ENCODE measurements at places on chromosomes 11 and 22.
A peak's percentile ranks its signal among the peaks of the same experiment; 100 is the strongest.

DNA sequence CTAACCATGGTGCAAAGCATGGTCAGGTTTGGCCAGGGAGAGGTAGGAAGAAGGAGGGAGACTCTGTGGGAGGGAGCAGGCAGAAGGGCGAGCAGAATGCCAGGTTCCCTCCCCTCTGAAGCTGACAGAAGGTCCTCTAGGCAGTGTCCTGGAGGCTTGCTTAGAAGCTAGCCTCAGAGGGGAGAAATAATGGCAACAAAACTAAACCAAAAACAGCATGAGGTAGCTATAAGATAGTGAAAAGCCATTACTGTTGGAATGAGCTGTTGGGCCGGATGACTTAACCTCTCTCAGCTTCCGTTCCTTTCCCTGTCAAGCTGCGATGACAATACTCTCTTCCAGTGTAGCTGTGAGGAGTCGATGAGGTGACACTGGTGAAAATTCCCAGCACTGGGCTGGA, 36.6 kb downstream of the RASSF10 start:
- DNase-seq: no peak

DNA sequence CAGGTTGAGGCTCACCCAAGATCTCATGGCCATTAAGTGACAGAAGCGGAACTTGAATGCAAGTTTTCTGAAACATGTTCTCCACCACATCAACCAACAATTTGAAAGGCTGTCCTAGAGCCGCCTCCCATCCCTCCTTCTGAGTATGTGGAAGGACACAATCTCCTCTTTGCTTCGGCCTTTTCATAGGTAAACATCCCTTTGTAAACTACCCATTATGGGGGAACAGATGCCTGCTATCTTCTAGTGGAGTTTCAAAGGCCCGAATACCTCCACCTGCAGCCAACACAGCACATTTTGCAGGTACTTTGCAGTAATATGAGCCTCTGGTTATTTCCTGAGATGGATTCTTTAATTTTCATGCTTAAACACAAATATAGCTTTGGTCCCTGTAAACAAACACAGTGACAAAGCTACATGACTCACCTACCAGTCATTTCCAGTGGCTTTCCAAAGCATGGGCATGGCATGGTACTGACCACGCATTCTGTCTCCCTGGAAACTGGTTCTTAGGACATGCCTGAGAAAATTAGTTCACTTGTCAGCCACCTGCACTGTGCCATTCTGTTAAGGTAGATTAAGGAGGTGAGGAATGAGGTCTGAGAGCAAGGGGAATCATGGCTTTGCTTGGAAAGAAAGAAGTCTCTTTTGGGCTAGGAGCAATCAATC, 60.2 kb downstream of the EHF start:
- DNase-seq: no peak

- DNase-seq: no peak
Measured at GRCh38 chr11:34309965-34310364, 47.8 kb downstream of the ABTB2 start.

DNA sequence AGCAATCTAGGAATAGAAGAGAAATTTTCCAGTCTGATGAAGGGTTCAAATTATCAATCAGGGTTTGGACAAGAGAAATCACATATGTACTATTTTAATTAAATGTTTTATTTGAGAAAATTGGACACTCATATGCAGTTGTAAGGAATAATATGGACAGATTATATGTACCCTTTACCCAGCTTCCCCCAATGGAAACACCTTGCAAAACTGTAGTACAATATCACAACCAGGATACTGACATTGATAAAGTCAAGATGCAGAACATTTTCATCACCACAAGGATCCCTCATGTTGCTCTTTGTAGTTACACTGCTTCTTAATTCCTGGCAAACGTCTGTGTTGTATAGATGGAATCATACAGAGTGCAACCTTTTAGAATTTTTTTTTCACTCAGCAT, 1.4 kb upstream of the LIPT2 start:
- DNase-seq: no peak

- DNase-seq: no peak
Measured at GRCh38 chr11:74701351-74701750, 29.9 kb downstream of the CHRDL2 start.

GRCh38 chr11:20448834-20449233, 61.3 kb downstream of the PRMT3 start:
- no peak for DNase-seq

GRCh38 chr11:36450110-36450572, 59.9 kb downstream of the TRAF6 start:
- no peak for DNase-seq

- no peak for DNase-seq
Measured at GRCh38 chr11:105763594-105763993, 153.7 kb downstream of the GRIA4 start.

GRCh38 chr11:123251657-123252344, 56.8 kb upstream of the CLMP start:
- DNase-seq: no peak

GRCh38 chr22:23142546-23143105, 836 bp upstream of the RSPH14 start:
- no peak for DNase-seq

GRCh38 chr22:49047447-49047846, 780.2 kb downstream of the BRD1 start:
- no peak for DNase-seq

DNA sequence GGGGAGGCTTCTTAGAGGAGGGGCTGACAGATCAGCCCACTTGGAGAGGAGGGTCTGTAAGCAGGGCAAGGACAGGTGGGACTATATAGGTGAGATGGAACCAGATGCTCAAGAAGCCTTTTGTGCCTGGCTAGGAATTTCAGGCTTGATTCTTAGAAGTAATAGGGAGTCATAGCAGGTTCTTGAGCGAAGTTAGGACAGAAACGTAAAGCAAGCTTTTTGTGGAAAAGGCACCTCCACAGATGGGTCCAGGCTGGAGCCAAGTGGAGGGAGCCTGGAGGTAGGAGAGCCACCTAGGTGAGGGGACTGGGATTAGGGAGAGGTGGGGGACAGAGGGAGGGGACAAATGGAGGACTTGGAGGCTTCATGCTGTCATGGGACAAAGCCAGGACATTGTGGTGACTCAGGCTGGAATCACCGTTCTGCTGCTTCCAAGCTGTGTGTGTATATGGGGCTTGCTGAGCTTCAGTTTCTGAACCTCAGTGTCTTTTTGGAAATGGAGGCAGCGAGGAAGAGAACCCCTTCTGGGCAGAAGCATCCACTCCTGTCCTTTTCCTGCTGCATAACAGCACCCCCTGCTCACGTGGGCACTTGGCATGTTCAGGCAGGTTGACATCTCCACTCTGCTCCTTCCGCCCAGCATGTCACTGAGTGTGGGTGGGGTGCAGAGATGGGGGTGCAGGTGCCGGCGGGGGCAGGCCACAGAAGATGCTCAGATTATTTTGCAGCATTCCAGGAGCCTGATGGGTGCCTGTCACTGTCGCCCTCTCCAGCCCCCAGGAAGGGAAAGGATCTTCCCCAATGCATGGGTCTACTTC, 58.0 kb downstream of the MCM5 start:
- no peak for DNase-seq

DNA sequence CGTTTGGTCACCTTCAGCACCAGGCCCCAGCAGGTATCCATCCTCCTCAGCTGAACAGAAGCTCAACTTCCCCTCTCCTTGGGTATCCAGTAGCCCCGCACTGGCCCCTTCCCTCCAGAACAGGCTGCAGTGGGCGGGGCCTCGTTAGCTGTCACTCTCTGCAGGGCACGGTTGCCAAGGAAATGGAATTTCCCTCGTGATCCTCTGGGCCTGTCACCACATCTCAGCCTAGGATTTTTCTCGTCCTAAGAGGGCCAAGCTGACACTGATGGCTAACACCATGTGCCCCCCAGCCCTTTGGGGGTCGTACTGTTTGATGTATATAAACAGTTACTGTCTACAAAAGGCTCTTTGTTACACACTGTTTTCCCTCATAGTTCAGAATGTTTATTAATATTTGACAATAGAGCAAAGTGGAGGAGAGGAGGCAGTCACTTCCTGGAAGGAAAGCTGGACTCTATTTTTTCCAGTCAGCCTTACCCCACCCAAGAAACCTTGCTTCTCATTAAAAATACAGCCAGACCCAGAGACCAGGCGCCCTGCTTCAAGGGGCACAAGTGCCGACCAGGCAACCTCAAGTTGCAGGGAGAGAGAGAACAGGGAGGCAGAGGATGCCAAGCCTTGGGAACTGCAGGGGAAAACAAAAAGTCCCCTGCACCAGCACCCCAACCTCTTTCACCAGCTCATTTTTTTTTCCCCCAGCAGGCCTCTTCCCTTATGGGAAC, 44.5 kb downstream of the FEZ1 start:
- DNase-seq: peak; percentile 44

DNA sequence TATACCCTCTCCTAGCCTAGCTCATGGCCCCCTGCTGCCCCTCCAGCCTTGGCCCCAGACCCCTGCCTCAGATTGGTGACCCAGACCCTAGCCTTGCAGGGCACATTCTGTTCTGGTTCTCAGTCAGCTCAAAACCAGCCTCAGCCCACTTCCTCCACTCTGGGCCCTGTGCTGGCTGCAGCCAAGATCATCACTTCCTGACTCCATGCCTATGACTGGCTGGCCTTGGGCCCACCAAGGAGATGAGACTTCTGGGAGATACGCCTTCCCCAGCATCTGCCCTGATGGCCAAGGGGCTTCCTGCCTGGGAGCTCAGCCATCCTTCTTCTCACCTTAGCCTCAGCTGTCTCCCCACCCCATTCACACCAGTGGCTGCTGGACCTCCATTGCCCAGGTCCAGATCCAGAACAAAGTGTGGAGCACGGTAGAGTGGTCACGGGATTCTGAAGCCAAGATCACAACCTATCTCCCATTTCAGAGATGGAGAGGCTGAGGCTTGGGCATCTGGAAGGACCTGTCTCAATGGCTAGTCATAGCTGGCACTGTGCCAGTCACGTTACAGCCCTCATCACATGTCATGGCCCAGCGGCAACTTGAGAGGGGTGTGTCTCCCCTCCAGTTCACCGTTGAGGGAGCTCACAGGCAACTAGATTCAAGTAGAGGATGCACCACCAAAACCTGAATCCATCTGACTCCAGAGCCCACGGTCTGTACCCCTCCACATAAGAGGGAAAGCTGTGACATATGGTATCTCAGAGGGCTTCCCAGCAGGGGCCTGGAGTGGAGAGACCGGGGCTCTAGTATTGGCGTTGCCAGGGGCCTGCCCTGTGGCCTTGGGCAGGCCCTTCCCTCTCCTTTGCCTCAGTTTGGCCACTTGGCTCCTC, 43.0 kb upstream of the KLHL35 start:
- DNase-seq: peak; percentile 46

DNA sequence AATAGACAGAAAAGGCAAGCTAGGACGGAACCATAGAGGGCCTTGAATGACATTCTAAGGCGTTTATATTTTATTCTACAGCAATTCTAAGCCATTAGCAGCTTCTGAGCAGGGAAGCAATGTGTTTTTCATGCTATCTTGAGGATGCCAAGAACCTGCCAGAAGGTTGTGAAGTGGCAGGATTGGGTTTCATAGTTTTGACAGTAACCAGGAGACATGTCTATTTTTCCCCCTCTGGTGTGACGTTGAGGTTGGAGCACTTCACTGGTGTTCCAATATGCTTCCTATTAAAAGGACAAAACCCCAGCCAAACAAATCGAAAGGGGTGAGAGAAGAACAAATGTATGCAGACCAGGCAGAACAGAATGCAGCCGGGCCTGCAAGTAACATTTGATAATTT, 148.2 kb downstream of the SPATA19 start:
- DNase-seq: no peak

- DNase-seq: no peak
Measured at GRCh38 chr11:35747668-35748067, 85.1 kb downstream of the TRIM44 start.

GRCh38 chr22:48089601-48090331, 1327.3 kb downstream of the TBC1D22A start:
- DNase-seq: no peak

- no peak for DNase-seq
Measured at GRCh38 chr11:121482231-121483129, 29.7 kb upstream of the SORL1-AS1 start.

DNA sequence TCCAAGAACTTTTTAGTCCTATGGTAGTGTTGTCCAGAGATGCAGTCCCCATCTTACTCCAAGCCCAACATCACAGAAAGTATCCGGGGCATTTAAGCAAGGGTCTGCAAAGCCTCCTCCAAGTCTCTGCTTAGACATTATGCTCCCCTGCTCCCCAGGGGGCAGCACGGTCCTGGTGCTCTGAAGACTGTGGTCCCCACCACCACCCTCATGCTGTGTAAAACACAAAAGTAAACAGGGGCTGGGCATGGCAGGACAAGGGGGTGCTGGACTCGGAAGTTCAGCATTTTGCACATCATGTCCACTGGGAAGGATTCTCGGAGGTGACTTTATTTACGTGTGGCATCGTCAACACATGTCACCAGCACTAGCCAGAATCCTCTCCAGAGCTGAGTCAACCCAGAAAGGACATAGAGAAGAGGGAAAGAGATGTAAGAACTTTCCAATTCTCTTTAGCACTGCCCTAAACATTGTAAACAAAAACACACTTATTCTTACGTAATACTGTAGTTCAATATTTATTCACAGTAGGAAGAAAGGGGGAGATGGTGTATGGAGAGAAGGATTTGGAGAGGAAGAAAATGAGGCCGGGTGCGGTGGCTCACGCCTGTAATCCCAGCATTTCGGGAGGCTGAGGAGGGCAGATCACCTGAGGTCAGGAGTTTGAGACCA, 37.7 kb downstream of the TCIRG1 start:
- no peak for DNase-seq
